ENCODE measurements at places on chromosomes 11 and 22.

- no peak for DNase-seq
These were observed 4.3 kb upstream of the SHISAL1 start for GRCh38 chr22:44317123-44317444.

DNA sequence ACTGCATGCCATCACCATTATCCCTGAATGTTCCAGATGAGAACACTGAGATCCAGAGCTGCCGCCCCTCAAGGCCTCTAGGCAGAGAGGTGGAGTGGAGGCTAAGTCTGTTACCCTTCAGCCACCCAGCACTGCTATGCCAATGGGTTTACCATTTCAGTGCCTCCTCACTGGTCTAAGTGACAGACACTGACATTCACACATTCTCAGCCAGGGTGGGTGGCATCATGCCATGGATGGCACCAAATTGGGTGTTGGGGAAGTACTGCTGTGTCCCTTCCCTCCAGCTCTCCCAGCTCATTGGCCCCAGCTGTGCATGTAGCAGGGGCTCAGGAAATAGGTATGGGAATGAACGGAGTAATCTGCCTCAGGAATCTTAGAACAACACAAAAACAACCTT, 96.8 kb upstream of the PLET1 start:
- no peak for DNase-seq

DNA sequence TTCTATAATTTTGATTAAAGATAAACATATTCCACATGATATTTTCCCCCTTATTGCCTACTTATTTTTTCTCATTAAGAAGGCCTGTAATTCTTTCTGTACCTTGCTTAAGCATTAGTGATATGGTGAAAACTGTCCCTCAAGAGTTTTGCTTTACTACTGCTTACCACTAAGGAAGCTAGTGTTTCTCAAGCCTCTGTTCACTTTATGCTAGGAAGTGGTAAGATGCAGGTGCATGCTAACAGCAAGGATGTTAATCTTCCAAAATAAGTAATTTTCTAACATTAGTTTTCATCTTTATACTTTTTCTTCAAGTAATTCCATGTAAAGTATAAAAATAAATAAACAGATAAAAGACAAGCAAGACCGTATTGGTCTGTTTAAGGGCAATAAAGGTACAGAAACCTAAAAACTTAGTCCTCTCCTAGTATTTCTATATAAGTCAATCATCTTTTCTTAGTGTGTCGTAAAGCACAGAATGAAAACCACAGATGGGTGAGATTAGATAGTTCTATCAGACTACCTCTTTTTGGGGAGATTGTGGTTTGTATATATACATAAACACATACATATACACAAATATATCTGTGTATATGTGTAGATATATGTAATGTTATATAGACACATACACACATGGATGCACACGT, 731.0 kb upstream of the CNTN5 start:
- DNase-seq = no peak

GRCh38 chr22:48135592-48135991, 1373.1 kb downstream of the TBC1D22A start:
- DNase-seq = no peak
